CD4-positive, alpha-beta T cell treated with Interleukin-2 at 100 ng/mL for 4 hours (primary cell): ENCODE measurements at places on chromosomes 6 and 20.

- DNase-seq = no peak
Observed at GRCh38 chr6:22383016-22383415, 86.2 kb upstream of the PRL start.

DNA sequence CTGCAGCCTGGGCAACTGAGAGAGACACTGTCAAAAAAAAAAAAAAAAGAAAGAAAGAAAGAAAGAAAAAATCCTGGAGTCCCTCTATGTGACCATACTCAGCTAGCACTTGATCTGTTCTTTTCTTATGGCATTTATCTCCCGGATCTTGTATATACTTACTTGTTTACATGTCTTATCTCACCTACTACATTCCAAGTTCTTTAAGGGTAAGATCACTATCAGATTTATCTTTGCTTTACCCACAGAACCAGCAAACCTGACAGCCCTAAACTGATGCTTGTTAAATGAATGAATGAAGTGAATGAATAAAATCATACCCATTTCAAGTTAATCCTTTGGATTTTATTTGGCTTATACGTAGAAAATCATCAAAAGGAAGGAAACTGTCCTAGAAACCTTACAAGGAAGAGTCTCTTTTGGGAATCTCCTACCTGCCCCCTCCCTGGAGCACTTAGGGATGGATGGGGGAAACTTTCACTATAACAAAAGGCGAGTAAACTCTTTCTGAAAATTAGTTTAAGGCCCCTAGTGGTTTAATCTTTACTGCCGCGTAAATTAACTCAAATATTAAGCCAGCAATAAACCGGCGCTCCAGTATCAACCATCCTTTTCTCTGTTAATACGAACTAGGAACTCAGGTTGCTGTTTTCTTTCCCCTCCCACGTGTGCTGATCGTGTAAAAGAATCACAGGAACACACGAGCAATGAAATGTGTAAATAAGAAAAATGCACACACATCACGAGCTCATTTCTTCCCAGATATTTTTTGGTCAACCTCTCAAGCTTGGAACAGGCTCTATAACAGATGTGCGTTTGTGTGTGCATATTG, 1.3 kb upstream of the UTRN start:
- no peak for DNase-seq

- no peak for DNase-seq
Observed at GRCh38 chr6:17478223-17478907, 85.0 kb downstream of the CAP2 start.

GRCh38 chr20:59205044-59205443, 41.4 kb downstream of the ZNF831 start:
- DNase-seq = no peak

GRCh38 chr6:45923831-45924391, 91.7 kb downstream of the CLIC5 start:
- DNase-seq = no peak

DNA sequence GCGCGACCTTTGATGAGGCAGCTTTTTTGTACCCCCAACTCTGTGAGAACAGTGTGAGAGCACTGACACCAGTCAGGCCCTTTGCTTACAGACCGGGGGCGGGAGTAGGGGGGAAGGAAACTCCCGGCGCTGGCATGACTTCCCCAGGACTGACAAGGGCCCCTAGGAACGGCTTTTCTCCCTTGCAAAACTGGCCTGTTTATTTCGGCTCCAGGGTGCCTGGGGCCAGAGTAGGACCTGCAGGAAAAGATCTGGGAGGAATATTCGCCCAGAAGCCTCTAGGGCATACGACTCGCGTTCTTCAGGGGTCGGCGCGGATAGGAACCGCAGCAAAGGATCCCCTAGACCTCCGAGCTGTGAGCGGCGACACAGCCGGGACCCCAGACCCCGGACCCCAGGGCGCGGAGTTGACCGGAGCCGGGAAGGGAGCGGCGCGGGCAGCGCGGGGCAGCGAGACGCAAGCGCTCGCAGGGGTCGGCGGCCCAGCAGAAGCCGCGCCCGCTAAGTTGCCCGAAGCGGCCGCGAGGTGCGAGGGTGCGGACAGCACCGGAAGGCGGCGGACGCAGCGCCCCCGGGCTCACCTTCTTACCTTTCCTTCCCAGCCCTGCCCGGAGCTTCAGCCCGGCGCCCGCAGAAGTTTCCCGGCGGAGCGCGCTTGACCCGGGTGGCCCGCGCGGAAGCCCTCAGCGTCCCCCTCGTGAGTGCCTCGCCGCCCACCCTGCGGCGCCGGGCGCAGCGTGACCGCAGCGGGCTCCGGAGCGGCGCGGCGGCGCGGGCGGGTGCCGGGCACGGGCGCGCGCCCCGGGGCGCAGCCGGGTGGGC, at the start of gene POPDC3:
TSS of gene POPDC3 (minus strand) at position 771 of the 822 bp plus-strand sequence. CDS start 18,105 bp downstream, outside the sequence.
- no peak for DNase-seq

DNA sequence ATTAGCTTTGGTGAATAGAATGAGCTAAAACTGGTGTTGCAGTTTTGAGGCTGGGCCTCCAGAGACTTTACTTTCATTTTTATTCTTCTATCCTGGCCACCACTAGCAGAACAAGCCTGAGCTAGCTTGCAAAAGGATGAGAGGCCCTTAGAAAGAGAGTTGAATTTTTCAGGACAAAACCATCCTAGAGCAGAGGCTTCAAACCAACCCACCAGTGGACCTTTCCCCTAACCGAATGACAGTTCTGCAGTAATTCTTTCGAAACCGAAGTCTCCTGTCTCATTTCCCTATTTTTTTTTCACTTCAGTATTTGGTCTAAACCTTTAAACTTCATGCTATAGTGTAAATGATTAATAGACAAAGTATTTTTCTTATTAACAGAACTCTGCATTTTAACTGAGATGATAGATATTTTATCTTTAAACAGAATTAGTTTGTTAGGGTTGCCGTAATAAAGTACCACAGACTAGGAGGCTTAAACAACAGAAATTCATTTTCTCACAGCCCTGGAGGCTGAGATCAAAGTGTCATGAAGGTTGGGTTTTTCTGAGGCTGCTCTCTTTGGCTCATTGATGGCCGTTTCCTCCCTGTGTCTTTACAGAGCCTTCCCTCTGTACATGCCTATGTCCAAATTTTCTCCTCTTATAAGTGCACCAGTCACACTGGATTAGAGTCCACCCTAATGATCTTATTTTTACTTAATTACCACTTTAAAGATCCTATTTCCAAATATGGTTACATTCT, 80.6 kb upstream of the PAK5 start:
- no peak for DNase-seq

GRCh38 chr6:13870214-13870830, 54.4 kb upstream of the RNF182 start:
- DNase-seq = no peak

DNA sequence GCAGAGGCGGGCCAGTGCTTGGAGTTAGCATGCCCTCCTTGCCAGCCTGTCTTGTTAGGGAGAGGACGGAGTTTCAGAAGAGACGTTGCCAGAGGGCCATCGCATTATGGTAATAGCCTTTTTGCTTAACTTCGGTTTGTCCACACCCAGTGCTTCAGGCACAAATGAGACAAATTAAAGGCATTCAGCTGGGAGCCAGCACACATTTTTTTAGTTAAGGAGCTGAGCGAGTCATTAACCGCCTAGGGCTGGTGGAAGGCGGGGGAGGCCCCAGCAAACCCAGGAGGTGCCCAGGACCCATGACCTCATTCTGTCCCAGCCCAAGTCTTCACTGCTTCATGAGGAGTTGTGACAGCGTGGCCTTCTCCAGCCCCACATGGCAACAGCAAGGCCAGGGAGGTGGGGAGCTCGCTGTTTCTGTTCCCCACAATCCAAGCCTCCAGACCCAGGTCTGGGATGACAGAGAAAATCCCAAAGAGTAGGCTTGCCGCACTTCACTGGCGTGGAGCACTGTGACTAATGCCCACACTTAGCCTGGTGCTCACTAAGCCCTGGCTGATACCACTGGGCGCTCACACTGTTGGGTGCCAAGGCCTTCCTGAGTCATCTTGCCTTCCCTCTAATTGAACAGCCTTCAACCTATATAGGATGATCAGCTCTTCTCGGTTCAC, 237.1 kb downstream of the ANKRD60 start:
- DNase-seq = no peak
